ENCODE measurements at places on chromosomes 5 and 9.

DNA sequence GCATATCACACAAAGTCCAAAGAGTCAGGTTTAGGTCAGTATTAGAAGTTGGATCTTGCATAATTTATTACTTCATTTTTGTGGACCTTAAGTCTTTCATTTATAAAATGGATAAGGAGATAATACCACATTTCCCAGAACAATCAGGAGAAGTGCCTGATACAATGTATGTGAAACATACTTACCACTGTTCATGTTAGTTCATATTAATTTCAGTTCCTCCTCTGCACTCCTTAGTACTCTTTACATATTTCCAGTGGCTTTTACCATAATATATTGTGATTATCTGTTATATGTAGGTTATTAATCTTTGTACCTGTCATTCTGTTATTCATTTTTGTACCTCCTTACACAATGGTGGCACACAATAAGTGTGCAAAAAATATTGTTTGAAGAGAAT, 214.4 kb downstream of the ARL15 start:
- DNase-seq = no peak

GRCh38 chr9:115944166-115944948, 209.2 kb upstream of the PAPPA start:
- DNase-seq = no peak

DNA sequence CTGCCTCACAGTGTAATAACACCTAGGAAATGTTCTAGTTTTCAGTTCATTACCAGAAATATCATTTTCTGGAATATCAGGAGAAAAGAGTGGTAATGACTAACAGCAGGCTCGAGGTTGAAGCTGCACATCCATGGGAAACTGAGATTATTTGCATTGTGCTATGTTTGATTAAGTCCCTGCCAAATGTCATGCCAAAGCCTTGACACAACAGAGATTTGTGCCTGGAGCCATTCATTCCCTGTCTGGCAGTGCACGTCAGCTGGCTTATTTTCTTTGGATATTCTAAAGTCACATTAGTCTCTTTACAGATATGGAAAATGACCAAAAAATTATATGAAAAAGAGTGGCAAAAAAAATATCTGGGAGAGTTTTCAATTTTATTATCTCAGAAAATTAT, 848.0 kb downstream of the PTPRD start:
- no peak for DNase-seq

DNA sequence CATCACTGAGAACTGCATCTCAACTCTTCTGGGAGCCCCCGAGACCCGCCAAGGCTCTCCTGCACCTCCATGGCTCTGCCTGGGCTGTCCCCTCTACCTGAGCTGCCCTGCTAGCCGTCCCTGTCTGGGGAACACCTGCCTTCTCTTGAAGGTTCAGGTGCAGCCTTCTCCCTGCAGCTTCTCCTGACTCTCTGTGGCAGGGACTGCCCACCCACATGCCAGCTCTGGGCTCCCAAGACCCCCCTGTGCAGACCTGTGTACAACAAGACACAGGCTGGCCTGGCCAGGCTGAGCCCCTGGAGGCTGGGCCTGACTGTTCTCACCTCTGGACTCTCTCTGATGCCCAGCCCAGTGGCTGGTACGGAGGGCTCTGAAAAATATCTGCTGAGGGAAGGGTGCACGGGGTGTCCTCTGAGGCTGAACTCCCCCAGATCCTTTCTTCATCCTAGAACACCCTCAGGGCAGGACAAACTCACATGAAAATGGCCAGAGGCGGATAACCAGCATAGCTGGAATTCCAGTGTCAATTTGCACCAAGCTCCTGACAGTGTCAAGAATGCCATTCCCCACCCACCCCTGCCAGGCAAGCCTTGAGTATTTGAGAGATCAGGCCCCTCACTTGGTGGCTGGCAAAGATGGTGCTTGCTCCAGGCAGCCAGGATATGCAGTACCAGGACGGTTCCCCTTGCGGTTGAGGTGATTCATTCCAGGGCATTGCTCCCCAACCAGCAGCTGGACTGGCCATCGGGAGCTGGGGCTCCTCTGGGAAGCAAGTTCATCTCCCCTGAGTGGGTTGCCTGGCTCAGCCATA, 40.9 kb upstream of the SLC25A51 start:
- DNase-seq = peak; percentile 55

GRCh38 chr5:58731641-58732040, 148.8 kb downstream of the RAB3C start:
- no peak for DNase-seq

DNA sequence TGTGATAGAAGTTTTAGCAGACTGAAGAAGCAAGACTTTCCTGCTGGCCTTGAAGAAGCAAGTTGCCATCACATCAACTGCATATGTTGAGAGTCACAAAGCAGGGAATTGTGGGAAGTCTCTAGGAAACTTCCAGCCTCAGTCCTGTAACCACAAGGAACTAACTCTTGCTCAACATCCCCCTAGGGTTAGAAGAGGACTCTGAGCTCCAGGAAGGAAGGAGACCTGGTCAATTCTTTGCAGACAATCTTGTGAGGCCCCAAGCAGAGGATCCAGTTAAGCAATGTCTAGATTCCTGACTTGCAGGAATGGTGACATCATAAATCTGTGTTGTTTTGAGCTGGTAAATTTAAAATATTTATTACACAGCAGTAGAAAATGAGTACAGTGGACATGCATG, 18.6 kb upstream of the ZNF366 start:
- DNase-seq = no peak

DNA sequence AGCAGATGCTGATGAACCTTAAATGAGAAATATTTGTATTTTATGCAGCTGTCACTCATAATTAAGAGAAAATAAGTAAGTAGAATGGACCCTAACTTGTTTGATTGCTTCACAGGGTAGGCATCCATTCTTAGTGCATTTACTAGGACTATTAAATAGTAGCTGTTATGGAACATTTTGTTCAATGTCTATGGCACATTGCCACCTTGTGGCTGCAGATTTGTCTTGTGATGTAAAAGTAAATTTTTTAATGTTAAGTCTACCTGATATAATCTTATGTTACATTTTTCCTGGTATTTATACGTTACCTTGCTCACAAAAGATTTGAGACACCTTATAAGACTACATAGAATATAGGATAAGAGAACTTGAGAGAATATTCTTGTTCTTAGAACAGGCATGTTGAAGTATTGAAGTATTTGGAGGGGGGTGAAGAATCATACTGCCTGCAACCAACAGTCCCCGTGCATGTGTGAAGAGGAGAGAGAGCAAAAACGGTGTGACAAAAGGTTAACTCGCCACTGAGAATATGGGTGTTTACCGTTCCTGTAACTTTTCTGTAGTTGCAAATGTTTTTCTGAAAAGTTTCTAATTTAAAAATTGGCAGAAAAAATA, 161.1 kb downstream of the MAST4 start:
- no peak for DNase-seq

GRCh38 chr5:154587123-154588026, 109.3 kb upstream of the HAND1 start:
- no peak for DNase-seq

GRCh38 chr9:101445353-101446029, 9.9 kb upstream of the ALDOB start:
- DNase-seq = no peak

DNA sequence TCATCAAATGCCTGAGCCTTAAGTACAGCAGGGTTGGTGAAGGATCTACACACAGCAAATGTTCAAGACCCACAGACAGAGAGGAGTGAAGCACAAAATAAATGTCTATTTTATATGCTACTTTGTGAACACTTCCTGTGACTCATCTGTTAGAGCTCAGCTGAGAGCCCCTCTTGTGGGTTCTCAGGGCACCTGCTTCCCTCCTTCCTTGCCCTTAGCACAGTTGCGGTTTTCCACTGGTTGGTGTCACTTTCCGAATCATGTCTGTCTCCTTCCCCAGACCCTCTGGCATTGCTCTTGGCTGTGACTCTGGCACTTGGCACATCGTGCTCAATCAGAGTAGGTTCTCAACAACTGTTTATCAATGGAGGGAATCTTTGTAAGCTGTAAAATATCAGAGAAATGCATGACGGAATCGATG, 128.5 kb upstream of the STC2 start:
- no peak for DNase-seq

DNA sequence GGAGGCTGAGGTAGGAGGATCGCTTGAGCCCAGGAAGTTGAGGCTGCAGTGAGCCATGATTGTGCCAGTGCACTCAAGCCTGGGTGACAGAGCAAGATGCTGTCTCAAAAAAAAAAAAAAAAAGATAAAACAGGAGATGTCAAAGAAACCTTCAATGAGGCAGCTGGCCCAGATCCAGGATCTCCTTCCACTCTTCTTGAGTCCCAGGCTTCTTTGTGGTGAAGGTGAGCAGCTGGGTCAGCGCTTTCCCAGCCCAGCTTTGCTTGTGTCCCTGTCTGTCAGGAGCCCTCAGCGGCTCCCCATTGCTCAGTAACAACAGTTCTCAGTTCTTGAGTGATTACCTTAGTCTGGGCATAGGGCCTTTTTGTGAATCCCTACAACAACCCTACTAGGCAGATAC, 69.4 kb upstream of the PSD2 start:
- no peak for DNase-seq

GRCh38 chr9:106953174-106953573, 90.2 kb downstream of the ZNF462 start:
- peak; percentile 63 for DNase-seq

- DNase-seq = peak; percentile 27
Measured at GRCh38 chr9:81578606-81579005, 110.7 kb downstream of the TLE1 start.

DNA sequence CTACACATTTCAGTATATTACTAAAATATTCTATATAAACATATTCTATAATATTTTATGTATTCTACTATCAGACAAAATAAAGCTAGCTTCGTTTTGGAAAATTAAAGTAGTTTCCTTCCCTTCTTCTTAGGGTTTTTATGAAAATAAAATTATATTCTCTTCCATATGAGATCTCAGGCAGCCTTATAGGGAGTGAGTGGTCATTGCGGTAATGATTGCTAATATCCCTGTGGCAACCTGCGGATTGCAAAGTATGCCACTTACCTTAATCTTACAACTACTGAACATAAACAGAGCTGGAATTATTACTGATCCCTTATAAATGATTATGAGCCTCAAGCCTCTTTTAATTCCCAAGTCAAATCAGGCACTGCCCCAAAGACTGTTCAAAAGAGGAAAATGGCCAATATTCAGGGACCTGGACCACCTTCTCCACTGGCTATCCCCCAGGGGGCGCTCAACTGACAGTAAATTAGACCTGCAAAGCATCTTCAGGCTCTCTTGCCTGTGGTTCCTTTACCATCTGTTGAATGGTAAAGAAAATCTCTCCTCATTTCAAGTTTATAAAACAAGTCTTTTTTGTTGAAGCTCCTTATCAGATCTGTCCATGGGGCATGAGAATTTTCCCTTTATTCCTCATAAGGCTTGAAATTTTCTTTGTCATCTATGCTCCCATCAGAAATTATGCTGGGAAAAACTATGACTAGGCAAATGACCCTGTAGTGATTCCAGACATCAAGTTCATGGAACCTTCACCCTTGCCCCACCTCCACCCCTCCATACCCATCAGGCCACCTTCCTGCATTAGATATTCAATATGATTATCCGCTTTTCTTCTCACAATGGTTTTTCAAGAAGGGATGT, 163.9 kb downstream of the CEMIP2 start:
- DNase-seq = peak; percentile 44

GRCh38 chr5:132065351-132065937, 5.0 kb downstream of the IL3 start:
- peak; percentile 78 for DNase-seq

DNA sequence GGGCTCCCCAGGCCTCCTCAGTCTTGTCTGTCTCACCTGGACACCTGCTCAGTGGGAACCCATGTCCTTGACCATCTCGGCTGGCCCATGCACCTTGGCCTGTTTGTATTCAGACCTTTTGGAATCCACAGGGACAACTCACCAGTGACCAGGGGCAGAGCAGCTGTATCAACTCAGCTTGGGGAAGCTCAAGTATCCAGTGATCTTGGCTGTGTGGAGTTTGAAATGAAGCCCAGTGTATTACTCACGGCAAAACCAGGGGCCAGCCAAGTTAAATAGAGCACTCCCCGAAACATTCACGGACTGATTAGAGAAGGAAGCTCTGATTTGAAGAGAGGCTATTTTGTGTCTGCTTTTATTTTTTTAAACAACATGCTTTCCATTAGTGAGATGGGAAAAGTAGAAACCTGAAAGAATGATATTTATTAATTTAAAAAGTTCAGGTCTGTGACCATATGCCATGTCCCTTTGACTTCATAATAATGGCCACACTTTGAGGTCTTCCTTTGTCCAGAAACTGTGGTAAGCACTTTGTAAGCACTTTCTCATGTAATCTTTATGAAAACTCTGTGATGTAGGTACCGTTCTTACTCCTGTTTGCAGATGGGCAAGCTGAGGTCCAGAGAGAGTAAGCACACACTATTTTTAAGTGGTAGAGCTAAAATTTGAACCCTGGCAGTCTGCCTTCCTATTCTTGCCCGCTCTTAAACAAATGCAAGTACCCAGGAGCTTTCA, 656.5 kb downstream of the BNC2 start:
- peak; percentile 66 for DNase-seq

- DNase-seq = no peak
Measured at GRCh38 chr5:78221964-78222451, 72.5 kb downstream of the AP3B1 start.

- DNase-seq = no peak
Measured at GRCh38 chr5:74355041-74355824, 285.3 kb downstream of the ENC1 start.

Data from H54 (cell line).